Stimulated activated CD4-positive, alpha-beta T cell treated with anti-CD3 and anti-CD28 coated beads, Interleukin-1b, Interleukin-23, amount 100 ng/mL, for 1 hour (primary cell): ENCODE measurements at places on chromosomes 1 and 21.

GRCh38 chr1:211944733-211945500, 90.4 kb downstream of the INTS7 start:
- DNase-seq = no peak

- no peak for DNase-seq
Measured at GRCh38 chr1:179168536-179168935, 60.9 kb downstream of the ABL2 start.

DNA sequence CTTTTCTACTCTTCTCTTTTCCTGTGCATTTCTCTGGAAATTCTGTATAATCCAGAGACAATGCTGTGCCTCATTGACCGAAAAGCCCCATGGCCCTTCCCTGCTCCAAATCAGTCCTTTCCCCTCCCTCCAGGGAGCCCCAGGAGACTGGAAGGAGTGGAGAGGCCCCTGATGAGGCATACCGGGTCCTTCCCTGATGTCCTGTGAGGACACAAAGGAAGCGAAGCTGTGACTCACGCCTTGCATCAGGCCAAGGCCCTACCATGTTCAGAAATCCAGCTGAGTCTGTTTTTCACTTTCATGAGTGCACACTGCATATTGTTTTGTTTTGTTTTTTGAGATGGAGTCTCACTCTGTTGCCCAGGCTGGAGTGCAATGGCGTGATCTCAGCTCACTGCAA, 38.7 kb upstream of the BECN2 start:
- DNase-seq = no peak

DNA sequence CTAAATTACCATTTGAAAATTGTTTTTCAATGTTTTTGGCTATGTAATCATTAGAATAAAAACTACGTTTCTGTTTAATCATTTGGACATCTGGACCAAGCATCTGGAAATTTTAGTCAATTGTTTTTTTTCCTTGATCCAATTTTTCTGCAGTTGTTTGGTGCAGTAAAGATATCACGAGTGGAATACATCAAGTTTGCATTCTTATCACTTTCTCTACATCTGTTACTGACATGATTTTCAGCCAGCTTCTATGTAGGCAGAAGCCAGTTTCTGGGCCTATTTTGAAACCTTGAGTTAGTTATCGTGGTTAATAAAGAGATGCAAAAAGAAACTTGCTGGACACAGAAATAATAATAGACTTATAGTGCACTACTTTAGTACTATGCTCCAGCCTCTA, 277.9 kb upstream of the ADAMTS5 start:
- DNase-seq = no peak

- DNase-seq = no peak
Measured at GRCh38 chr1:41872074-41872473, 46.6 kb downstream of the HIVEP3 start.
